ENCODE measurements at places on chromosomes 12 and 14. TPM values are rescaled to one million over a fixed set of nuclear protein-coding genes. Genes with fewer than 3 reads are reported as not detected.

The DNAJC22 gene
- total RNA-seq = not detected

DNA sequence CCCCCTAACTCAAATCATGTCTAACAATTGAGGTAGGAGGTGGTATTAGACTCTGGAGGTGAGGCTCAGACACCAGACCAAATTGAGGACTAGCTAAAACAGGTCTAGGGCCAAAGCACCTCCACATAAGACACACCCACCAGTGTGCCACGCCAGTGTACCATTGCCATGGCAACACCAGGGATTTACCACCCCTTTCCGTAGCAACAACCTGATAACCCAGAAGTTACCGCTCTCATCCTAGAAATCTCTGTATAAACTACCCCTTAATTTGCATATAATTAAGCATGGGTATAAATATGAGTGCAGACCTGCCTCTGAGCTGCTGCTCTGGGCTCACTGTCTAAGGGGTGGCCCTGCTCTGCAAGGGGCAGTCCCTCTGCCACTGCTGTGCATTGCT is 57.4 kb upstream of the PPP2R5C start:
- DNase-seq = no peak

GRCh38 chr14:64899958-64900357 is 14.3 kb upstream of the CHURC1 start:
- DNase-seq = no peak

DNA sequence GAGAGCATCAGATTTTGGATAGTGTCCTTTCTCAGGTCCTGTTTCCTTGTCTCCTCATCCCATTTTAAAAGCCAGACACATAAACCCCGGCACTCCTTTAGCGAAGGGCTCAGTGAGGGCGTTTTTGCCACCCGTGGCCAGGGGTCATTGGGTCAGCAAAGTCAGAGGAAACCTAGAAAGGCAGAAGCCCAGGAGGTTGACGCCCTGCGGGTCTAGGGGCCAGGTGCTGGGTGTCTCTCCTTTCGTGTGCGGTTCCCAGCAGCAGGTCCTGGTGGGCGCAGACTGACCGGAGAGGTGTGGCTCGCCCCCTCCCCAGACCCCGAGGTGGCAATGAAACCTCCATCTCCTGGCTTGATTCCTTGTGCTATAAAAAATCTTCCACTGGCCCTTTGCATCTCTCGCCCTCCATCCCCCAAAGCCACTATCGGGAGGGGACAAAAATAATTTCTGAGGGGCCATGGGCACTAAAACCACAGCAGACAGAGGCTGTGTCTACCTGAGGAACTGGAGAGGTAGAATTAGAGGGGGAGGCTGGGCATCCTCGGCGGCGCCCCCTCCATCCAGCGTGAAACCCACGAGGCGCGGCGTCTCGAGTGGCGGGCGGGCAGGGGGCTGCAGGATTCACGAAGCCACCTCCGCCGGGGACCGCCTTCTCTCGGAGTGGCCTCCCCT is 858 bp upstream of the FRMD6 start:
- peak; percentile 71 for DNase-seq

Measured in sciatic nerve (tissue), 2 donors.